ENCODE measurements at places on chromosomes 7 and 10.

GRCh38 chr7:22332461-22332870, 24.5 kb downstream of the RAPGEF5 start:
- no peak for DNase-seq

- DNase-seq, result peak; percentile 28
These were observed 571.0 kb downstream of the SH2D4B start for GRCh38 chr10:81108516-81109199.

DNA sequence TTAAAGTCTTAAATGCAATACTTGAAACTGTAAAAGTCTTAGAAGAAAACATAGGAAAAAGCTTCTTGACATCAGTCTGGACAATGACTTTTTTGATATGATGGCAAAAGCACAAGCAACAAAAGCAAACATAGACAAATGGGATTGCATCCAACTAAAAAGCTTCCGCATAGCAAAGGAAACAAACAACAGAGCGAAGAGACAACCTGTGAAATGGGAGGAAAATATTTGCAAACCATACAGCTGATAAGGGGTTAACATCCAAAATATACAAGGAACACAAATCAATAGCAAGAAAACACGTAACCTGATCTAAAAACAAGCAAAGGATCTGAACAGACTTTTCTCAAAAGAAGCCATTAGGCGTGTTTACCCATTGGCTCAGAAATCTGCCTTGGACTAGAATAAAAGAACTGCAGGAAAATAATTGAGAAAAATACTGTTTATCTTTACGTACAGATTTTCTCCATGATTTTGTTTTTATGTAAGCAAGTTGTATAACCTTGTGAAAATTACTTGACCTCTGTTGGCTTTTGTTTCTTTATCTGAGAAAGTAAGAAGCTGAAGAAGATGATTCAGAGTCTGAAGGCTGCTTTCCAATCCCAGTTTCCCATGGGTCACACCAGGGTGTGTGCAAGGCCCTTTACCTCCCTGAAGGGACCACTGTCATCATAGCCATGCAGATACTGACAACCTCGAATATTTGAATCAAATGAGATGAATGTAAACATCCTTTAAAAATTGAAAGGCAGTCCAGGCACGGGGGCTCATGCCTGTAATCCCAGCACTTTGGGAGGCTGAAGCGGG, 99.1 kb upstream of the LANCL2 start:
- no peak for DNase-seq

- no peak for DNase-seq
These were observed 87.7 kb downstream of the PRKG1 start for GRCh38 chr10:51162002-51162401.

DNA sequence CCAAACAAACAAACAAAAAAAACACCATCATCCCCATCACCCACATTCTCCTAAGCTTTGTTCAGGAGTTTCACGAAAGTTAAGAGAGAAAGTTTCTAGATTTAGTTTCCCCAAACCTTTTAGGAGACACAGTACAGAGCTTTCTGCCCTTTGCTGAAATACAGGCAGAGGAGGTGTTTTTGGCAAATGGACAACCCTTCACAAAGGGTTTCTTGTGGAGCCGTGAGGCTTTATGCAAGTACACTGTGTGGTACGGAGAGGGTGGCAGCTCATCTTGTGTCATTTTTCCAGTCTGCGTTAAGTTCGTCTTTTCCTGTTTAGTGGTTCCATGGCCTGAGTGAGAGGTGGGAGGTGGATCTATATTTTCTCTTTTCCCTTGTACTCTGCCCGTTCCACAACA, 215.5 kb upstream of the PRKCQ start:
- no peak for DNase-seq

GRCh38 chr7:77738871-77739270, 42.6 kb downstream of the RSBN1L start:
- no peak for DNase-seq

GRCh38 chr7:90629297-90629918, 33.3 kb downstream of the CDK14 start:
- peak; percentile 84 for DNase-seq

DNA sequence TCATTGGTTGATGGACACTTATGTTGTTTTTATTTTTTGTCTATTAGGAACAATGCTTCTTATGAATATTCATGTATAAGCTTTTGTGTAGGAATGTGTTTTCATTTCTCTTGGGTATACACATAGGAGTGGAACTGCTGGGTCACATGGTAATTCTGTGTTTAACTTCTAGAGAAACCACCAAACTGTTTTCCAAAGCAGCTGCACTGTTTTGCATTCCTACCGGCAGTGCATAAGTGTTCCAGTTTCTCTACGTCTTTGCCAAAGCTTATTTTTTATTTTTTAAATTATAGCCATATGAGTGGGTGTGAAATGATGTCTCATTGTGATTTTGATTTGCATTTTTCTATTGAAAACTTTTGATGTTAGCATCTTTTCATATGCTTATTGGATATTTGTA, 51.3 kb downstream of the ADK start:
- DNase-seq, result no peak

DNA sequence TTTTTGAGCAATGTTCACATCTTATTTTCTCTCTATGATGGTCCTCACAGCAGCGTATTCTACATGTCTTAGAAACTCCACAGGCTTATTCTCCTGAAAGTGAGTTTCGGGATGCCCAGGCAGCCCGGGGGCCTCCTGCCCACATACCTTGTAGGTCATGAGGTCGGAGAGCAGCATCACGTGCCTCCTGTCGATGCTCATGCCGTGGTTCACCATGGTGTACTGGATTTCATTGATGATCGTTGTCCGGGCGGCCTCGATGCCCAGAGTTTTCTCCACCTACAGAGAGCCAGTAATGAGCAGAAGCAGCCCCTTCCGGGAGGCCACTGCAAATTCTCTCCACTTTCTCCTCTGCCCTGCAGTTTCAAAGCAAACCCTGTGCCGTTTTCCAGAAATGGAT, 48.0 kb downstream of the POLR3A start:
- no peak for DNase-seq

DNA sequence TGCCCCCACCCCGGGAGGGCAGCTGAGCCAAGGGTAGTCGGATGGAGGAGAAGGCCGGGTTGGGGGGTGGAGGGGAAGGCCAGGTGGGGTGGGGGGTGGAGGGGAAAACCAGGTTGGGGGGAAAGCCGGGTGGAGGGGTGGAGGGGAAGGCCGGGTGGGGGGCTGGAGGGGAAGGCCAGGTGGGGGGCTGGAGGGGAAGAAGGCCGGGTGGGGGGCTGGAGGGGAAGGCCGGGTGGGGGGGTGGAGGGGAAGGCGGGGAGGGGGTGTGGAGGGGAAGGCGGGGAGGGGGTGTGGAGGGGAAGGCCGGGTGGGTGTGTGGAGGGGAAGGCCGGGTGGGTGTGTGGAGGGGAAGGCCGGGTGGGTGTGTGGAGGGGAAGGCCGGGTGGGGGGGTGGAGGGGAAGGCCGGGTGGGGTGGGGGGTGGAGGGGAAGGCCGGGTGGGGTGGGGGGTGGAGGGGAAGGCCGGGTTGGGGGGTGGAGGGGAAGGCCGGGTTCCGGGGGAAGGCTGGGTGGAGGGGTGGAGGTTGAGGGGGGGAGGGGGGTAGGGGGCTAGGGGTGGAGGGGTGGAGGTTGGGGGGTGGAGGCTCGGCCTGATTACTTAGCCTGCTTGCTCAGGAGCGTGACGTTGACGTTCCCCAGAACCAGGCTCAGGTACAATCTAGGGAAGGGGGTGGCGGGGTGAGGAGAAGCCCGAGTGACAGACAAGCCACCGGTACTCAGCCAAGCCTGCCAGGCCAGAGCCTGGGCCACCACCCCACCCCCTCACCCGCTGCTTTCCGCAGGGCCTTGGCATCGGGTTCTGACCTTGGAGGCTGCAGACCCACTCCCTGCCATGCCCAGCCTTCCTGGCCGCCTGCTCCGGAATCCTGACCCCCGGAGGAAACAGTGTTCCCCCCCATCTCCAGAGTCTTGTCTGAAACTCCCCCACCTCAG, 5.6 kb downstream of the TMEM120A start:
- no peak for DNase-seq

DNA sequence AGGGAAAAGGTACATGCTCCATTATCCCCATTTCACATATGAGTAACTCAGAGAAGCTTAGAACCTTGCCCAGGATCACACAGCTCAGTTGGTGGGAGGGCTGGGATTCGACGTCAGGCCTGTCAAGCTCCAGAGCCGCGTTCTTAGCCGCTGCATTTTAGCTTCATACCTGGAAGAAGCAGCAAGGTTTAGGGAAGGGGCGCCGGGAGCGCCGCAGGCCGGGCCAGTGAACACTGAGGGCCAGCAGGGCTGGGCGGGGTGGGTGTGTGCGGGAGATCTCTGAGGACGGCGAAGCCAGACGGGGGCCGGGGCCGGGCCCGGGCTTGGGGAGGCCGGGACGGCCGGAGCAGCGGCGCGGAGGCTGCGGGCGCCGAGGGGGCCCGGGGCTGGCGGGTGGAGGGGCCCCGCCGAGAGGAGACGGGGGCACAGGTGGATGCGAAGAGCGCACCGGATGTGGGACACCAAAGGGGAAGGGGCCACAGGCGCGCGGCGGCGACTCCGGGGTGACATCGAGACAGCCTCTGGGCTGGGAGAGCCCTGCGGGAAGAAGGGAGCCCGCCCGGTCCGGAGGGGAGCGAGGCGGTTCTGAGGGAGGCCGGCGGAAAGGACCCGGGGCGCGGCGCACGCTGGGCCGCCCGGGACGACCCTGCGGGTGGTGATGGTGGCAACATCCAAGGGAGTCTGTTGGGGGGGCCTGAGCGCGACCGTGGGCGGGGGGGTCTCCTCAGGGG, 498 bp downstream of the NDST2 start:
- DNase-seq, result peak; percentile 51

GRCh38 chr10:1289591-1289990, 233.4 kb downstream of the WDR37 start:
- DNase-seq, result no peak

GRCh38 chr7:356087-356486, 66.1 kb downstream of the FOXL3 start:
- DNase-seq, result no peak

DNA sequence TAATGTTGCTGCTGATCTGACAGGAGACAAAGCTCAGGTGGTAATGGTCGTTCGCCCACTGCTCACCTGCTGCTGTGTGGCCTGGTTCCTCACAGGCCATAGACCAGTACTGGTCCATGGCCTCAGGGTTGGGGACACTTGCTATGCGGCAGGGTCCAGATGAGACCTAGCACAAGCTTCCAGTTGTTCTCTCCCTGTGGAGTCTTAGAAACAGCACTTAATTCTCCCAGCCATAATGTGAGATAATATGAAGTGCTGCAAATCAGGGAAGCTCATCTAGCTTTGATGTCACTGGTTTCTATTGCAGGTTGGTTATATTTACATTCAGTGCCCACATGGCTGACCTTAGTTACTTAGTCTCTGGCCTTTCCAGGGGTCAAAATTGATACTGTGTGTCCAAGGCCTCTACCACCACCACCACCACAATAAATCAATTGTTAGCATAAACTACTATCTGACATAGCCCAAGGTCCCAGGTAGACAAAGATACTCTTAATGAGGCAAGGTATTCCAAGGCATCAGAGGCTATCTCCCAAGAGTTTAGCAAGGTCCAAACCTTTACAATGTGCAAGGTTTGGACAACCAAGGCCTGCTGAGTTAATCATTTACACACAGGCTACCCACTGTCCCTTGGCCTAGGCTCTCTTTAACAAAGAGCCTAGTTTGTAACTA, 11.0 kb downstream of the AGBL3 start:
- no peak for DNase-seq

DNA sequence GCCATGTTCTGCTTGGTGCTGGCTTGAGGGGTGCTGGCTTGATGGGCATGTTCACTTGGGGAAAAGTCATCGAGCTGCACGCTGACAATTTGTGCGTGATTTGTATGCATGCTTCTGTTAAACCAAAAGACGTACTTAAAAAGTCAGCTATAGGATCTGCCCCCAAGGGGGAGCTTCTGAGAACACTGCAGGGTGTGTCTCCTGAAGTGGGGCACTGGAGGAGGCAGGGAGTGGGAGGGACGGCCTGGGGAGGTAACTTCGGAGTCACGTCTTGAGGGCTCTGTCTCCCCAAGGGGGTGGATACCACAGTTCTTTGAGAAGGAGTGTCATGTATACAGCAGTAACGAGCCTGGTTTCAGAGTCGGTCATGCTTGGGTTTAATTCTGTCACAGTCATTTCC, 406.5 kb downstream of the PLXNA4 start:
- peak; percentile 2 for DNase-seq

DNA sequence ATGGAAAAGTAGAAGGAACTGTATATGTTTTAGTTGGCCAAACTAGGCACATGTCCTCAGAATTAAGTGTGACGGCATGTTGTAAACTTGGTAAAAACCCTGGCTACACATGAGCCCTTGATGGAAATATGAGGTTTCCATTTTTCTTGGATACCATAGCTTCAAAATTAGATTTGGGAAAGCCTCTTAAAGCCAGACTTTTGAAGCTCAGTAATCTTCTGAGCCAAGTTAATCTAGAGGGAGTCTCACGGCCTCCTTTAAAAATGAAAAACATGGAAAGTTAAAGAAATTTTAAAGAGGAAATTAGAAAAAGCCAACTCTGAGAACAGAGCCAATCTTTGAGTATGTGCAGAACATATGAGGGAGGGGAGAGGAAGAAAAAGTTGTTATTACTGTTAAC, 376.0 kb downstream of the CTNNA3 start:
- no peak for DNase-seq

- no peak for DNase-seq
These were observed 22.5 kb upstream of the MYL7 start for GRCh38 chr7:44163591-44163990.

DNA sequence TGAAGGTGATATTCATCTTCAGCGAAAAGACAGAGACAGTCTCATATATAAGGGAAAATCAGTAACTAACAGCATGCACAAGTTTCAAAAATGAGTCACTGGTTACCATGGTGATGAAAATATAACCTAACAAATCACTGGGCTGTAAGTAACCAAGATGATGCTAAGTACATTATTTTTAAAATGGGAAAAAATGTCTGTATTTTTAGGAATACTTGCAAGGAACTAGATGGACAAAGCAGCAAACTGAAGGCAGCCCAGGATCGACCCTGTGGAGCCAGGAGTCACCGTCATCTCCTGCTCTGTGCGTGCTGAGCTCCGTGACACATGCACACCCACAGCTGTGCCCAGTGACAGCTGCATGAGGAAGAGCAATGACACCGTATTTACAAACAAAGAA, 137.3 kb downstream of the ELMO1 start:
- no peak for DNase-seq
